ENCODE measurements at places on chromosomes 1 and 21.
A peak's percentile ranks its signal among the peaks of the same experiment; 100 is the strongest.

GRCh38 chr1:23931491-23931880 lies 18.3 kb upstream of the CNR2 start:
- DNase-seq: no peak

DNA sequence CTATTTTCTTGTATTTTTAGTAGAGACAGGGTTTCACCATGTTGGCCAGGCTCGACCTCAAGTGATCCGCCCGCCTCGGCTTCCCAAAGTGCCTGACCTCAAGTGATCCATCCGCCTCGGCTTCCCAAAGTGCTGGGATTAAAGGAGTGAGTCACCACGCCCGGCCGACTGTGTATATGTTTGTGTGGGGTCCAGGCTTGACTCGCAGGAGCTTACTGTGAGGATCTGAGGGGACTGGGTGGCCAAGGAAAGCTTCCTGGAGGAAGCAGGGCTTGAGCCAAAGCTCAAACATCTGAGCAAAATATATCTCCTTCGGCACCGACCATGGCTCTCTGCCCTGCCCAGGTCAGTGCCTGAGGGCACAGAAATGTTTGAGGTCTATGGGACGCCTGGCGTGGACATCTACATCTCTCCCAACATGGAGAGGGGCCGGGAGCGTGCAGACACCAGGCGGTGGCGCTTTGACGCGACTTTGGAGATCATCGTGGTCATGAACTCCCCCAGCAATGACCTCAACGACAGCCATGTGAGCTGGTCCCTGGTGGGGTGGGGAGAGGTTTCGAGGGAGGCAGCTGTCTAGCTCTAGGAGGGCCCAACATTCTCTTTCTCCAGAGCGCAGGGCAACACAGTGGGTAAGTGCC lies 10.5 kb downstream of the PADI3 start:
- no peak for DNase-seq

DNA sequence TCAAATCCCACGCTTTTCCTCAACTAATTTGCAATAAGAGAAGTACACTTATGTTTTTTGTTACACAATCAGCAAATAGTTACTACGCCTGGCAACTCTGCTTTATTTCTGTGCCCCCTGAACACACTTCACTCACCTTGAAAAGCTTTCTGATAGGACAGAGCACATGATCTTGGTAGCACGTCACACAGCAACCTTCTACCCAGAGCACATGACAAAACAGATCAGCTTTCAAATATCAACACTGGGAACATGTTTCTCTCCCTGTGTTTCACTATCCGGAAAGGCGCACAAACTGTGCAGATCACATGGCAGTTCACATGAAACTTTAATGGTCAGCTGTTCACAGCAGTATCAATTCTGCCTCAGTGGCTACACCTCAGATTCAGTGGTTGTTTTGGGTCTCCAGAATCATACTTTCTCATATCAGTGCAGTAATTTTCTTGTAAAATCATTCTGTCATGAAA lies 2.2 kb downstream of the SLC19A2 start:
- DNase-seq: no peak

DNA sequence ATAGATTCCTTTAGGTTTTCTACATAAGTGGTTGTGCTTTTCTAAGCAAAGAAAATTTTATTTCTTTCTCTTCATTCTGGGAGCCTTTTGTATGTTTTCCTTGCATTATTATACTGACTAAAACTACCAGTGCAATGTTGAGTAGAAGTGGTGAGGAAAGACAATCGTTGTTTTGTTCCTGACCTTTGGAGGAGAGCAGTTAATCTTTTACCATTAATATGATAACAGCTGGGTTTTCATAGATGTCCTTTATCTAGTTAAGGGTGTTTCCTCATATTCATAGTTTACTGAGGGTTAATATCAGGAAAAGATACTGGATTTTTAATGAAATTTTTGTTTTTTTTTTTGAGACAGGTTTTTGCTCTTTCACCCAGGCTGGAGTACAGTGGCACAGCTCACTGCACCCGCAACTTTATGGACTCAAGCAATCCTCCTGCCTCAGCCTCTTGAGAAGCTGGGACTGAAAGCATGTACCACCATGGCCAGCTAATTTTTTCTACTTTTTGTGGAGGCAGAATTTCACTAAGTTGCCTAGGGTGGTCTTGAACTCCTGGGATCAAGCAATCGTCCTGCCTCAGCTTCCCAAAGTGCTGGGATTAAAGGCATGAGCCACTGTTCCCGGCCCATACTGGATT lies 9.0 kb upstream of the KCTD3 start:
- no peak for DNase-seq

DNA sequence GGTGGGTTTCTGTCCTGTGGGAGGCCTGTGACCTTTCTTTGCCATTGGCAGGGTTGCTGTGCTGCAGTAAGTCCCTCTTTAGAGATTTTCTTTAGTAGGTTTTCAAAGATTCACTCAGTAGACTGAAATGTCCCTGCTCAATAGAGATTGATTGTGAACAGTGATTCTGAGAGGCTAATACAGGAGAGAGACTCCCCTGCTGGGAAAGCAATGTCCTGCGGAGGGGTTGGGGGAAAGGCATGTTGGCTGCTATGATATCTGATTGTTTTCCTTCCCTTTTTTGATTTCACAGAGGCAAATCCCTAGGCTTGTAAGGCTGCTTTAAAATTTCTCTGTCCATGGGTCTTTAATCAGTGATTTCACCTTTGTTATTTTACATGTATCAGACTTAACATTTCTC lies 589.9 kb downstream of the ADGRL2 start:
- DNase-seq: no peak

DNA sequence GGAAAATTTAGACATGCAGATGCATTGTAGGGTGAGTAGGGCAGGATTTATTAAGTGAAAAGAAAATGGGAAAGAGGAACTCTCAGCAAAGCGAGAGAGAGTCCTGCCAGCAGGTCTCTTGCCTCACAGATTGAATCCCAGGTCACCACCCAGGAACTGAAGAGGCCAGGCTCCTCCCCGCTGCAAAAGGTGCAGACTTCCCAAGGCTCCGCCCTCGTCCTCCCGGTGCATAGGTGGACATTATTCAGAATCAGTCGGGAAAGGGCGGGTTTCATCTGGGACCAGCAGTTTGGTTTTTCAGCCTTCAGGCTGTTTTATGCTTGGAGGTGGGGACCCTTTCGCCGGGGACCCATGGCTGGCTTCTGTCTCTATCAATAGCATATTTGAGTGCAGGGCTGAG lies 41.6 kb upstream of the APP start:
- no peak for DNase-seq

DNA sequence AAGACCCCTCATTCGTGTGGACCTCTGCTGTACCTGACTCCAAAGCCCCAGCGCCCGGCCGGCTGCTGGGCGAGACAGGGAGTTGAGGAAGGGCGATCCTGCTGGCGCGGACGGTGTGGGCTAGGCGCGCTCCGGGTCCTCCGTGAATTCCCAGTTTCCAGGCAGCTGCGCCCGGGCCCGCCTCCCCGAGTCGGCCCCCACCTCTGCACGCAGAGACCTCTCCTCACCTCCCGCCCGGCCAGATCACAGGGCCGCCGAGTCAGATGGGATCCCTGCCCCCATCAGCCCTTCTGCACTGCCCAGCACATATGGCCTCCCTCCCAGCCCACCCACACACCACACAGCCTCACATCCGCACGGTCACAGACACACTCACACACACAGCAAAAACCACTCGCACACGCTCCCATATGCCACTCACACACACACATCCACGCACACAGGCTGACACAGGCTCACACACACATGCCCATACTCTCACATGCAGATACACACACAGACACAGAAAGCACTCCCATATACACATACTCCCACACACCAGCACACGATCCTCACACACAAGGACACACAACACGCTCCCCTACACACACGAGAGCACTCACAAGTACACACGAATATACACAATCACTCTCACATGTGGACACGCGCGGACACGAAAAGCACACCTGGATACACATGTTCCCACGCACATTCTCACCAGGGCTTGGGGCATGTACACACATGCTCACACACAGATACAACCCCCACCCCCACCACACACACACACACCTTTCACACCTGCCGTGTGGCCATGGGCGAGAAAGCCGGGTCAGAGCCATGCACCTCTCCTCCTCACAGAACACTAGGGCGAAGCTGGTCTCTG lies 7.2 kb upstream of the GUCA2B start:
- no peak for DNase-seq

DNA sequence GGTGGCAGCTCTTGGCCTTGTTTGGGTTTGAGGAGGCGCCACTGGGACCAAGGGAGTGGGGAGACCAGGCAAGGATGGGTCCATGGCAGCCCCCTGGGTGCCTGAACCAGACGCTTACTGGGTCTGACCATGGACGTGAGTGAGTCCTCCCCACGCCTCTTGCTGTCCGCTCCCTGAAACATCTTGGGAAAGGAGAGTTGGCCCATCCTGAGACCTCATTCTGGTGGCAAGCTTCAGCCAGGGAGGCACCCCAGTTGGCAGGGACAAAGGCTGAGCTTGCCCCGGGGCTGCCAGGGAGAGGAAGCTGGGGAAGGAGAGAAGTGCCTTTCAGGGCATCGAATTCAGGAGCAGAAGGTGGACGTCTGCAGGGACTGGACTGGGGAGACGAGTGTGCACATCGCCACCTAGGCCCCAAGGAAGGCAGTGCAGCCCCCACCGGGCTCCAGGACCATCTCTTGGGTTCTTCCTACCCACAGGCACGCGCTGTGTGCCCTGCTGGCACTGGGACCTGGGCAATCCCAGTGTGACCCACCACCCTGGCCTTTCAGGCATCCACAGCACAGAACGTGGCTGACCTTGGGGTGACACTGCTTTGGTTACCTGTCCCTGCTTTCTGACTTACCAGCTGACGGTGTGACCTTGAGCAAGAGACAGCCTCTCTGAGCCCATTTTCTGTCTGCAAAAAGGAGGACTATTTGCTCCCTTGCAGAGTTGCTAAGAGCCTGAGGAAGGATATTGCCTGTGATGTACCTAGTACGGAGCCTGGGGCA lies 132.9 kb upstream of the WNT4 start:
- peak; percentile 16 for DNase-seq

- DNase-seq: no peak
These were observed 3.1 kb downstream of the CHD1L start for GRCh38 chr1:147245586-147246021.

GRCh38 chr21:42527489-42528158 lies 14.0 kb downstream of the SLC37A1 start:
- DNase-seq: no peak

GRCh38 chr1:86502721-86503405 lies 34.1 kb downstream of the CLCA1 start:
- DNase-seq: peak; percentile 27

All from epithelial cell of prostate (primary cell).